Lung (tissue), 17 donors: ENCODE measurements at places on chromosomes 3 and 15. TPM values are rescaled to one million over a fixed set of nuclear protein-coding genes. Genes with fewer than 3 reads are reported as not detected.
A peak's percentile ranks its signal among the peaks of the same experiment; 100 is the strongest.

The SLC22A14 gene
- total RNA-seq = not detected

The FBXO40 gene
- total RNA-seq = 0.03 TPM

The CLRN1 gene
- not detected for total RNA-seq

The HPS3 gene
- 43.7 TPM for total RNA-seq

The GPR160 gene
- total RNA-seq = 18.7 TPM

The PPP2R3A gene
- 17.0 TPM for total RNA-seq

The PIGX gene
- total RNA-seq = 20.4 TPM

The LRRN1 gene
- 7.1 TPM for total RNA-seq

The XXYLT1 gene
- total RNA-seq = 13.7 TPM

The CPLX3 gene
- not detected for total RNA-seq

The NEDD4 gene
- total RNA-seq = 10.2 TPM

The DNAH12 gene
- 13.4 TPM for total RNA-seq

The C3orf85 gene
- not detected for total RNA-seq

The C3orf80 gene
- 3.3 TPM for total RNA-seq

The GP5 gene
- total RNA-seq = 0.49 TPM

The GRAMD2A gene
- 25.2 TPM for total RNA-seq

The ANKUB1 gene
- 3.5 TPM for total RNA-seq

The GASK1A gene
- 16.1 TPM for total RNA-seq

GRCh38 chr15:63030101-63030551 is 12.4 kb upstream of the TPM1 start:
- DNase-seq = peak; percentile 79

- DNase-seq = no peak
These were observed 288.8 kb downstream of the CNTN6 start for GRCh38 chr3:1381647-1382036.

- DNase-seq = peak; percentile 82
These were observed 55.7 kb downstream of the LMCD1 start for GRCh38 chr3:8557298-8557697.

DNA sequence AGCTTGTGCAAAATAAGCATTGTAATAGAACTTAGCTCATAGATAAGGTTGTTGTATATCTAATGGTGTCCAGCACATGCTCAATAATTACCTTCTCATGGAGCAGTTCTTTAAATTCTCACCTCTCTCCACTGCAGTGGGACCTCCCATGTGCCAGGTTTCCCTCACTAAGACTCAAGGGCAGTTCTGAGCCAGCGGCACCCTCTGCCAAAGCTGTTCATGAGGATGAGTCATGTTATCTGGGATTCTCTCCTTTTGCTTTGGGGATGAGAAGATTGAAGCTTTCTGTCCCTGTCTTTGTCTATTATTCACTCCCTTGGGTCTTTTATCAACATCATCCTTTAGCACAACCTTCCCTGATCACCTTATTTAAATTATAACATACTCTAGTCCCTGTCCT is 15.6 kb upstream of the AMOTL2 start:
- DNase-seq = no peak

DNA sequence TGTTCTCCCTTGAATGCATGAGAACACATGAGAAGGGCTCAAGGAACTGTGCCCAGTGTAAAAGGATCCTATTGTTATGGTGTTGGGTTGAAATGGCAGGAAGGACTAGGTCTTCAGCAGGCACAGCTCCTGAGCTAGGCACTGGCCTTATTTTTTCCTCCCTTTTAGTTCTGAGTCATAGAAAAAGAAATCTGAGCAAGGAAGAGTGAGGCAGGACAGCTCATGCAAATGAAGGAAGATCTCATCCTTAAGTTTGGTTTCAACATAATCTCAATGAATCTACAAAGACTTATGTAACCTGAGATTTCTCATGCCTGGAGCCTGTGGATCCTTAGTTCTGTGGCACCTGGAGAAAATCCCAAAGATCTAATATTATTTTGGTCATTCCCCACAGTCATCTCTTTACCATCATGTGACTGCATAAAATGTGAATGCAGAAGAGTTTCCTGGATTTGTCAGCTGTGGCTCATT is 188.6 kb upstream of the TBL1XR1 start:
- no peak for DNase-seq

- no peak for DNase-seq
These were observed 15.6 kb upstream of the WWTR1 start for GRCh38 chr3:149673393-149673792.

DNA sequence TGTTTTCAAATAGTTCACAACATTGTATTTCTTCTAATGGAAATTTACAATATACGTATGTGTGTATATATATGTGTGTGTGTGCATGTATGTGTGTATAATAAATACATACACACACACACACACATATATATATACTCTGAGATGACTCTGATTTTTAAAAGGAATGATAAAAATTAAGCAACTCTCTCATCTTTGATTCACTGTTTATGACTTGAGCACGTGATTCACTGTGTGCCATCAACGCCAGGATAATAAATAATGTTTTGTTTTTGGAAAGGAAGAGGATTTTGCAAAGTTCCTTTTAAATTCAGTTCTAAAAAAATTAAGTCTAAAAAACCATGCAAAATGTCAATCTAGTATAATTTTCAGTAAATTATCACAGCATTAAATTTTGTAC is 132.4 kb downstream of the P3H2 start:
- DNase-seq = no peak

- no peak for DNase-seq
These were observed 273.9 kb downstream of the ADAMTSL3 start for GRCh38 chr15:83927704-83928391.

- DNase-seq = no peak
These were observed 2.6 kb downstream of the NME9 start for GRCh38 chr3:138326866-138327595.

GRCh38 chr3:89353465-89353864 is 246.0 kb downstream of the EPHA3 start:
- no peak for DNase-seq

DNA sequence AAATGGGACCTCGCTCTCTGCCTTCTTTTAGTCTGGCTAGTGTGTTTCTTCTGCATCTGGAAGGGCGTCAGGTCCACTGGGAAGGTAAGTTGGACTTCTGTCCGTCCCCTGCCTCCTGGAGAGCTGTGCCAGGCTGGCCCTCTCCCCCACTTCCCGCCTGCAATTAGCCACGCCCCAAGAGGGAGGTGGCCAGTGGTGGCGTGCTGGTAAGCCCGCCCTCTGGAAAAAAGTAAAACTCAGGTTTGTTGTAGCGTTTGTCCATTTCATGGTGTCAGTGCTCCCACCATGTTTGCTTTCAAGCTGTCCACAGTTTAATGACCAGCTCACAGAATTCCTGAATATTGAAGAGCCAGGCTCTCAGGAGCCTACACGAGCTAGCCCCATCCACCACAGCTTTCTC is 55.6 kb downstream of the SLC6A6 start:
- DNase-seq = peak; percentile 55

GRCh38 chr15:34892963-34893591 is 76.5 kb downstream of the AQR start:
- no peak for DNase-seq

DNA sequence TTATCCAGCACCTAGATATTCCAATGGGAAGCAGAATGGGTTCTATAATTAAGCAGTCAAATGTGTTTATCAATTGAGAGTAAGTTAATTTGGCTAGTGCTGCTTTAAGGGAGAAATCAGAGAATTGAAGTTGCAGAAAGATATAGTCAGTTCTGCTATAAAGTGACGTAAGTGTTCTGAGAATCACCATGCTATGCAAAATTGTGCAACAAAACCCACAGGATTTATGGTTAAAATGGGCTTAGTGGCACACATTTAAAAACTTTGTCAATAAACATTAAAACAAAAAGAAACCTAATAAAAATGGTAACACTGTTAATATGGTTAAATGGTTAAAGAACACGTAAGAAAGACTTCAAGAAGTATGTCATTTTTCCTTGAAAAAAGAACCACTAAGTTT is 74.5 kb downstream of the TMEM108 start:
- no peak for DNase-seq

- peak; percentile 86 for DNase-seq
These were observed 844 bp upstream of the PFN2 start for GRCh38 chr3:149971403-149972075.

- DNase-seq = peak; percentile 2
These were observed 127.7 kb downstream of the MTHFS start for GRCh38 chr15:79769069-79769481.

DNA sequence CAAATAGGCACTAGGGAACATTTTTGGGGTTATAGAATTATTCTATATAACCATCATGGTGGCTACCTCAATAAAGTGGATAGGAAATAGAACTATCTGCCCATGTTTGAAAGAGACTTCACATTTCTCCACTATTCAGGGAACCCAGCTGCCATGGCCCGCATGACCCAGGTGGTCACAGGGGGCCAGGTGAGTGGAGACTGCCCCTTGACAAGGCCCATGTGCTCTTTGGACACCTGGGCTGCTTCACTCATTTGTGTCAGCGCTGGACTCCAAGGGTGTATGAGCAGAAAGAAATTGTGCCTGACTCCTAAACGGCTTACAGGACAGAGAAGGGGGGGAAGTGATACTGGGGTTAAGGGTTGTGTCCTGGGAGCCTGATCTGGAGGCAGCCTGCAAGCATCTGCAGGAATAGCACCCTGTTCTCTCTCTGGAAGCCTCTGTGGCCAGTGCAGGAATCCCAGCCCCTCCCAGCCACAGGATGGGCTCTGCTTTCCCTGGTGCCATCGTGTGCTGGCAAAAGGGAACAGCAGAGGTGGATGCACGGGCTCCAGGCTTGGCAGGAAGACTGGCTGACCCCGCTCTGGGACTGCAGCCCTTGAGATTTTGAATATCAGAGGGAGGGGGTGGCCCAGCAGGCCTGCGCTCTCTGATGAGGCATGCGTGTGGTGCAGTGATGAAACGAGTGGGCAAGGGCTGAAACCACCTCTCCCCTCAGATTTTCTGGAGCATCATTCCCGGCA is 9.1 kb upstream of the C3orf22 start:
- no peak for DNase-seq

DNA sequence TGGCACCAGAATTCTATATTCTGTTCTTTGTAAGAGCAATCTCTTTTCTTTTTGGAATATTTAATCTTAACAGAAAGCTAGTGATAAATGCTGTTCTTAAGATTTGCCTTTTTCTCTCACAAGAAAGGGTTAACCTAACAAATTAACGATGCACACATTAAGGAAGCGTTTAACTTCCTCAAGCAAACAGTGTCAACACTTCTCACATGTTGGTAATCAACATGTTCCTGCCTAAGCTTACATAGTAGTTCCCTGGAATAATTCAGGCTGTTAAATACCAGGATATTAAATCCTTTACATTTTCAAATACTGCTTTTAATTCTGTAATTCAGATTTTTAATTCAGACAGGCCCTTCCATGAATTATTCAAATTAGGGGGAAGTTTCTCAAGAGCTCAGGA is 67.4 kb upstream of the RPL35A start:
- DNase-seq = no peak

GRCh38 chr3:147397155-147397874 is 9.0 kb downstream of the ZIC4 start:
- DNase-seq = no peak

- peak; percentile 99 for DNase-seq
These were observed at the start of gene DENND4A for GRCh38 chr15:65792138-65792987. Gene DENND4A, minus strand, starts transcription at chr15:65792293. Its CDS starts 35,843 bp downstream, at chr15:65756450.

DNA sequence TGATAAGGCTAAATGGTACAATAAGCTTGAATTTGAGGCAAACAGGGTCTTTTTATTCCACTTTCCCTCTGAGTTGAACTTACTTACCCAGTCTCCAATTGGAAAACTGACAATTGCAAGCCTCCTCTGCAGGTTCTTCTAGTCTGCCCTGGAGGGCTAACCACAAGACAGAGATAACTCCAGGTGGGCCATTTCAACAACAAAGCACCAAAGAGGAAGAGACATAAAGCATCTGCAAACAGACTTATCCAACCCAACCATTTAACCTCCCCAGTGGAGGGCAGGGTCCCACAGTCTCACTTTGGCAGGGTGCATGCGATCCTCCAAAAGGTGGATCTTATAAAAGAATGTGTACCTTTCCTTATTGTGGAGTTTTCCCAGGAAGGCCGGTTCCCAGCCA is 525.8 kb downstream of the DIPK2A start:
- no peak for DNase-seq

DNA sequence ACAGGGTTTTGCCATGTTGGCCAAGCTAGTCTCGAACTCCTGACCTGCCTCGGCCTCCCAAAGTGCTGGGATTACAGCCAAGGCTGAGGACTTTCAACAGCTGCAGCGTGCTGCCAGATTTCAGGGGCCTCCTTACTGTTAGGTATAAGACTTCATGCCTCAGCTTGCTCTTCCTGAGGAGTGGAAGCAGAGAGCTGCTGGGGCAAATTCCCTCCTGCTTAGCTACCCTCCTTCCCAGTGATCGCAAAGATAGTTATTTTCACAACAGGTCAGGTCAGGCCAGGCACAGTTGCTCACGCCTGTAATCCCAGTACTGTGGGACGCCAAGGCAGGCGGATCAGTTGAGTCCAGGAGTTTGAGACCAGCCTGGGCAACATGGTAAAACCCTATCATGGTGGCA is 2.6 kb upstream of the CPNE9 start:
- DNase-seq = no peak

DNA sequence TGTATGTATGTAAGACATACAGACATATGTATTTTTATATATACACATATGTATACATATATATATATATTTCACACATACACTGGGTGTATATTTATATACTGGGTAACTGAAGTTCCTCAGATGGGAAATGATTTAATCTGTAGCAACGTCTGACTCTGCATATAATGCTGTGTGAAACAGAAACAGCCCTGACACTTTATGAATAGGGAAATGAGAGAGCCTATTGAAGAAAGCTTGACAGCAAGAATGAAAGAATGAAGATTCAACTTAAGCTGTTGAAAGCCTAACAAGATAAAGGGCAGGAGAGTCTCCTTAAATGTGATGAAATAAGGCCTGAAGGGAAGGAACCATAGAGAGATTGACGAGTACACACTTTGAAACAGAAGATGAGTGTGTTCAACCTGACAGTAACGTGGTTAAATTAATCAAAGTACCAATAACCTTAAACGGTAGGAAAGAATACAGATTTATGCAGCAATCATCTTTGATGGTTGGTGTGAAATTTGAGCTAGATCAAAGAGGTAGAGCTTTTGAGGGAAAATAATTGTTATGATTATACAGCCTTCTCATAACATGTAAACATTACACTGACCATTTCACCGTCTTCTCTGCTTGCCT is 169.9 kb downstream of the MECOM start:
- DNase-seq = no peak

DNA sequence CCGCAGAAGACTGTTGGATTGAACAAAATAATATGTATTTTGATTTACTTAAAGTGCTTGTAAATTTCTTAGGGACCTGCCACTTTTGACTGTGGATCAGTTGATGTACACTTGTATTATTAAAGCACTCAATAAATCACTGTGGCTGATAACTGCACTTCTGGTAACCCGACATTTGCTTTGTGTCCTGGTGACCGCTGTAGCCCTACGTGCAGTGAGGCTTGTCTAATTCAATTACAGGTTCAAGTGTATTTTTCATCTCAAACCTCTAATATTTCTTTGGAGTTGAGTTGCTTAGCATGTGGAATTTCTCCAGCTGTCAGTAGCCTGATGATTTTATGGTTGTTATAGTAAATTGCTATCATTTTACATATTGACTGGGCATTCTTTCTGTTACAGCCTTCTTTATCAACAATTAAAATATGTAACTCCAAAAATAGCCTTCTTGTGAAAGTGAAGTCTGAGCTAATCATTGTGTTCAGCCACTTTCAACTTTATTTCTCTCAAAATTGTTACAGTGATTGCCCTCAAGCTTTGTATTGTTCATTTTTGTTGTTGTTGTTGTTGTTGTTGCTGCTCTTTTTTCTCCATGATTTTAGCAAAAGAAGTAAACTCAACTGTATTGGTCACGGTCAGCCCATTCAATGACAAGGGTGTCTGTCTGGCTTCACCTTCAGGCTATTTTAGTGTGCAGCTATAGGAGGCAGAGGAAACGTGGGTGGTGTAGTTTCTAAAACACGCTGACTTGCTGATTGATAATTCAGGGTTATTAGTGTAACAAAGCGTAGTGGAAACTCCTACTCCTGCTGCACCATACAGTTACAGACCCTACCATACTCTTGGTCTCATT is 215.1 kb upstream of the UBE2E1 start:
- DNase-seq = no peak
